ENCODE measurements at places on chromosomes 13 and 19.

DNA sequence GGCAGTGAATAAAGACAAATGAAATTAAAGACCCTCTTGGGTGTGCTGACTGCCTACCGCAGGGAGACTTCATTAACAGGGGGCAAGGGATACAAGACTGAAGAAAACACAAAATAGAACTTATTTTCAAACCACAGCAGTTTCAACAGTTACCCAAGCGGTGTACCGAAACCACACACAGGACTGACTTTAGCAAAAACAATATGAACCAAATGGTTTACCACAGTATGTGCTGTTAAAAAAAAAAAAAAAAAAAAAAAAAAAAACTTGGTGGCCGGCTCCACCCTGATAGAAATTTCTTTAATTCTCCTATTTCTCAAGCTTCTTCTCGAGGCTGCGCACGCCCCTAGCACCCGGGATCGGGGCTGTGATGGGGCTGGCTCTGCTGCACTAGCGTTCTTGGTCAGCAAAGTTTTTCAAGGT, 42.6 kb downstream of the KLF2 start:
- DNase-seq = no peak

DNA sequence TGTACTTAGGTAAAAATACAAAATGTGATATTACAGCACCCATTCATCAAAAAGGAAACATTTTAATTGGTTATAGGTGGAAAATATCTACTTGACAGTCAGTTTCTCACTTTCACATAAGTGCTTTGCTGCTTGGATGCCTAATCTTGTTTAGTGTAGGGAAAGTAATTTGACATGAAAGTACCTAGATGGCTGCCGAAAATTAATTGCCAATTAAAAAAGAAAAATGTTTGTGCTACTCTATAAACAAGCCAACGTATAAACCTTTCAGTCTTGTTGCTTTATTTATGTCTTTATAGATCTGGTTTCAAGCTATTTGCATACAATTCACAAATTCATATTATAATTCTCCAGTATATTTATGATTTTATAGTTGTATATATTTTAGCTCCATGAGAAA, 729.9 kb downstream of the DACH1 start:
- no peak for DNase-seq

GRCh38 chr13:29196409-29197074, 376.4 kb downstream of the MTUS2 start:
- no peak for DNase-seq

- DNase-seq = no peak
Measured at GRCh38 chr19:37991841-37992248, 84.8 kb downstream of the SIPA1L3 start.

- DNase-seq = no peak
Measured at GRCh38 chr19:3535981-3536380, 3.0 kb upstream of the TEKTIP1 start.

DNA sequence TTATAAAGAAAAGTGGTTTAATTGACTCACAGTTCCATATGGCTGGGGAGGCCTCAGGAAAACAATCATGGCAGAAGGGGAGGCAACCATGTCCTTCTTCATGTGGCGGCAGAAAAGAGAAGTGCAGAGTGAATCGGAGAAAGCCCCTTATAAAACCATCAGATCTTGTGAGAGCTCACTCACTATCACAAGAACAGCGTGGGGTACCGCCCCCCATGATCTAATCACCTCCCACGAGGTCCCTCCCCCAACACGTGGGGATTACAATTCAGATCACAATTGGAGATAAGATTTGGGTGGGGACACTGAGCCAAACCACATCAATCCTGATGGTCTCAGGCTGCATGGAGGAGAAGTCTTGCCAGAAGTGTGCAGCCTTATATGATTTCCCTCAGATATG, 26.0 kb downstream of the TM9SF2 start:
- no peak for DNase-seq

DNA sequence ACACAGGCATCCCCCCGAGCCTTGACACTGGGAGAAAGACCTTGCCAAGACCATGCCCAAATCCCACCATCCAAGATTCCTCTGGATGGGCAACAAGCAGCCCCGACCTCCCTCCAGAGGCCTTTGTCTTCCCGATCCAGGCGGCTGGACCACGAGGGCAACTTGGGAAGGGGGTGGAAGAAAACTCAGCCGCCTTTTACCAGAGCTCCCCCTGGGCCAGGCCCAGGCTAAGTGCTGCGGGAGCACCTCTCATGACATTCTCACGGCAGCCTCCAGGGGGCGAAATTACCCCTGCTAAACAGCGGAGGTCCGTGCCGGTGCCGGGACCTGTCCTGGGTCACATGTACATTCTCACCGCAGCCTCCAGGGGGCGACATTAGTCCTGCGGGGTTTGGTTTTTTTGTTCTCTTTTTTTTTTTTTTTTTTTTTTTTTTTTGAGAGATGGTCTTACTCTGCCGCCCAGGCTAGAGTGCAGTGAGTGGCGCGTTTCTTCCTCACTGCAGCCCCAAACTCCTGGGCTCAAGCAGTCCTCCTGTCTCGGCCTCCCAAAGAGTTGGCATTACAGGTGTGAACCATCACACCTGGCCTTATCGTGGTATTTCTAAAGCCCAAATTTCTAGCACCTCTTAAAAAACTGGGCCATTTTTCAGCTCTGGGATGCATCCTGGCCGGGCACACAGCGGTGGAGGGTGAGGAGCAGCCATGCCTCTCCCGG, 2.1 kb upstream of the RSPH6A start:
- DNase-seq = no peak

DNA sequence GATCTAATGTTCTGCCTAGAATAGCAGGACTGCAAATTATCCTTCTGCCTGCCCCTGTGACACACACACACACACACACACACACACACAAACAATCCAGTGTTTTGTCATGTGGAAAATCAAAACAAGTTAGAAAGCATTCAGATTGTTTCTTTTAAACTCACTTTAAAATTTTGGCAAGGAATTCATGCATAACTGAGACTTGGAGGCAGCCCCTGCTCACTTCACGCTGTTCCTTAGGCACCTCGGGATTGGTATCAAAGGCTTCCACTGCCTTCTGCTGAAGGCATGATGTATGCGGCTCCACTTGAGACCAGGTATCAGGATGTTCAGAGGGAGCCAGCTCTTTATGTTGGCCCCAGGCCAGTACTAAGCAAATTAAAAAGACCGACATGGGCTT, 158.7 kb downstream of the OXGR1 start:
- no peak for DNase-seq

DNA sequence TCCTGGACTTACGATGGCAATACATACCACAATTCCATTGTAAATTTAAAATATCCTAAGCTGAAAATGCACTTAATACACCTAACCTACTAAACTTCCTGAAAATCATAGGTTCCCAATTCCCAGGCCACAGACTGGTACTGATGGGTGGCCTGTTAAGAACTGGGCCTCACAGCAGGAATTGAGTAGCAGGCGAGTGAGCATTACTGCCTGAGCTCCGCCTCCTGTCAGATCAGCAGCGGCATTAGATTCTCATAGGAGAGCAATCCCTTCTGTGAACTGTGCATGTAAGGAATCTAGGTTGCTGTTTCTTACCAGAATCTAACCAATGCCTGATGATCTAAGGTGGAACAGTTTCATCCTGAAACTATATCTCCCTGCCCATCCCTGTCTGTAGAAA, 1670.2 kb upstream of the PCDH20 start:
- no peak for DNase-seq

All from vagina (tissue), 2 donors.